Skin of body (tissue), 3 donors: ENCODE measurements at places on chromosomes 2 and 18.

GRCh38 chr2:24046599-24046929, 627 bp downstream of the WDCP start:
- no peak for DNase-seq

- no peak for DNase-seq
Observed at GRCh38 chr2:23657371-23657770, 269.6 kb downstream of the ATAD2B start.

DNA sequence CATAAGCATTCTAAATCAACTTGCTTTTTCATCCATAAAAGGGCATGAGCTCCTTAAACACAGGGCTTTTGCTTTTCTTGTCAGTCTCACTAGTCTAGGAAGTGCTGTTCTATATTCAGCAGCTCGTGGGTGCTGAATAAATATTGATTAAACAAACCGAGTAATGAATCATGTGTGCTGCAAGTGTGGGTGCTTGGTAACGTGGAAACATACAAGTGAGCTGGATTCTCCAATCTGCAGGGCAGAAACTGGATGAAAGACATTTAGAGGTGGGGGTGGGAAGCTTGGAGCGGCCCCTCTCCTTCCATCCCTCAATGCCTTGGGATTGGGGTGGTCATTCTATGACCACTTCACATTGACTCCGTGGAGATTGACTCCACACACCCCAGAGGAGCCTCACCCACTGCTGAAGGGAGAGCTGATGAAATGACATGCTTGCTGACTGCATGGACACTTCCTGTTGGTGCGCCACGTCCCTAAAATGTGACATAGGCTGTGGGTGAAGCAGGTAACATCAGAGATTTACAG, 114.6 kb downstream of the DOCK10 start:
- no peak for DNase-seq

DNA sequence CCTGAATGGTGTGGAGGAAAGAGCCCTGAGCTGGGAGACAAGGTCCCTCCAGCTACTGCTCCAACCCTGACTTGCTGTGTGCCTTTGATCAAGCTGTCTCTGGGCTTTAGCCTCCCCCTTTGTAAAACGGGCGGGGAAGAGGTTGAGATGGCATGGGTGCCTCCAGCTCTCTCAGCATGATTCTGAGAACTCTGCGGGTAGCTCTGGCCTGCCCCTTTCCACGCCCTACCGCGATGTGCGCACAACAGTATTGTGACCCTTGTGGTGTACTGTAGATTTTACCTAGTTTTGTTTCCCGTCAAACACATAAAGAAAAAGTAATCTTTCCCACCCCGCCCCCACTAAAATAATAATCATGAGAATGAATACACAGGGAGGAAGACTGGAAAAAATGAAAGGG, 5.3 kb downstream of the CD8A start:
- no peak for DNase-seq

DNA sequence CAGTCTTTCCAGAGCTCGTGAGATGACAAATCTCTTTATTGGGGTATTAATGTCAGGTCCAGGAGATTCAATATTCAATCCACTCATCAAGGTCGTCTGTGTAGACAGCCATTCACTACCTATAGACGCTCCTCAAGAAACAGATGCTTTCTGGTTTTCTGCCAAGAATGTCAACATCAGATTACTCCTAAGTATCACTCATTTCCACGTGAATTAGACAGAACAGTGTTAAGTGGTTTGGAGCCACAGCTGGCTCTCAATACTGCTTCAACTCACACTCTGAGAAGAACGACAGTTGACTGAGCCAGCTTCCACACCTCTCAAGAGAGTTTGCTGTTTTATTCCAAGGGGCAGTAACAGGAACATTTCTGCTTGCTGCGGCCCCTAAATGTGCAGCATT, 113.5 kb upstream of the NEDD4L start:
- no peak for DNase-seq

DNA sequence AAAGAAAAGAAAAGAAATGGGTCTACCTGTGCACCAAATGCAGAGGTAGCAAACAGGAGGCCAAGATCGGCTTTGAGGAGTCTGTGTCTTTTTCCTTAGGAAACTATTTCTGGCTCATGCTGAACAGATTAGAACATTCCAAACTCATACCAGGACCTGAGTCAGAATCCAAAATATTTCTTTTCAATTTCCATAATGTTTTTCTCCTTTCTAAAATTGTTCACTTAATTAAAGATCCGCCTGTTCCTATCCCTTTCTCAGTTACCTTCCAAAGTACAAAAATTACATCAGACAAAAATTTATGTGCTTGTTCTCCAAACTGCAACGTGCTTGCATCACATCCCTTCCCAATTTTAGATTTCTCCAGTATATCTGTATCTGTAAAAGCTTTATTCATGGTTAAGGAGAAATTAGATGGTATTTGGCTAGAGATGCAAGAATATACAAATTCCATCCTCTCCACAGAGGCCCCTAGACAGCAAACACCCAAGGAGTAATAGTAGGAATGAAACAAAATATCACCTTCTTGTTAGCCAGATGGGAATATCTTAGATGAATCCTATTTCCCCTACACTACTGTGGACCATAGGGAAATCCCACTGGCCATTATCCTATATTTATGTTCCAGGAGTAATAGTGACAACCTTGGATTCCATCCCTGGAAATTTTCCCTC, 130.6 kb downstream of the LNPK start:
- DNase-seq, result peak; percentile 11

DNA sequence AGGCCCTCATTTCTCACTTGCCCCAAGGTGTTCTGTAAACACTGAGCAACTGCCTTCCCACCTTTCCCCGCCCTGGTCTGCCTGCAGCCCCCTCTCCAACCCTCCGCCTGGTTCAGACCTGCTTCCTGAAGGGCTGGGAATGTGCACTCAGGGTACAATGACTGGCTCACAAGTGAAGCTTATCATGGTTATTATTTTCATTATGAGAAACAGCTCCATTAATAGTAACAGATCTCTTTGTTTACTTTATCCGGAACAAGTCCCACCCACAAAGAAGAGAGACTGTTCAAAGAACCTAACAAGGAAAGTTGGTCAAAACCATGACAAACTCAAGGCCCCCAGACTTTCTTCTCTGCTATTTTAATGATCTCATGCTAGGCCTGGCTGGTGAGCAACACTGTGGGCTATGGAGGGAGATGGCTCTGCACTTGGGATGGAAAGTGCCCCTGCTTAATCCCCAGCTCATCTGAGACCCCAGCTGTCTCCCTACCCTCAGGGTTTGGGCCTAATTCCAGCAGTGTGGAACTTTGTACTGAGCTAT, 36.7 kb downstream of the ARHGAP25 start:
- no peak for DNase-seq

GRCh38 chr2:25290811-25291495, 50.8 kb downstream of the DNMT3A start:
- DNase-seq, result peak; percentile 15

DNA sequence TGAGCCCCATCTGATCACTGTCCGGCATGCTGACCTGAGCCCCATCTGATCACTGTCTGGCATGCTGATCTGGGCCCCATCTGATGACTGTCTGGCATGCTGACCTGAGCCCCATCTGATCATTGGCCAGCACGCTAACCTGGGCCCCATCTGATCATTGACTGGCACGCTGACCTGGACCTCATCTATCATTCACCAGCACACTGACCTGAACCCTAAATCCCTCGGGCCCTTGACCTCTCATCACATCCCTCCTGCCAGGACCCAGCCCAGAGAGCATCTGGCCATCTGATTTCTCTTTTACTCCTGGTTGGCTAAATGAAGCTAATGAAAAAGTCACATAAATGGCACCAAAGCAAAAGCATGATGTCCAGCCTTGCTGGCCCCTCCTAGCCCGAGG, 207.1 kb downstream of the NDUFA10 start:
- no peak for DNase-seq

GRCh38 chr18:67282796-67283195, 233.7 kb downstream of the DSEL start:
- no peak for DNase-seq

GRCh38 chr2:237315170-237315828, 98.7 kb downstream of the COL6A3 start:
- peak; percentile 97 for DNase-seq

DNA sequence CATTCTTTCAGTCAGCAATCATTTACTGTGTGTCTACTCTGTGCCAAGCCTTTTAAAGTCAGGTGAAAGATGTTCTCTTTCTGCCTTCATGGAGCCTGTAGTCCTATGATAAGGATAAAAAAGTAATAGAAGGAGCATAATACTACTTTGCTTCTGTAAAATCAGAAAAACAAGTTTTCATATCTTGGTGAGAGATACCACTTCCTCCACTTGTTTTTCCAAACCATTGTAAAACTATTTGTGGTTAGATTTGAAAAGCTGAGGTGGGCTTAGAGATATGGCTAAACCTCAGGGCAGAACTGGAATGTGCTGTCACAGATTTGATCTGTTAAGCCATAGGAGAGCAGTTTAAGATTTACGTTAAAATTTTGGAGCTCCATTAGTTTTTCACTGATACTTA, 104.7 kb upstream of the FAM117B start:
- DNase-seq, result no peak

- no peak for DNase-seq
Observed at GRCh38 chr18:70195014-70195614, 10.4 kb downstream of the RTTN start.

GRCh38 chr2:68643011-68643873, at the start of gene PROKR1:
TSS of gene PROKR1 (plus strand) at chr2:68643579. CDS start at chr2:68645822, 2,243 bp downstream.
- no peak for DNase-seq

- no peak for DNase-seq
Observed at GRCh38 chr2:16125614-16126516, 185.5 kb downstream of the MYCN start.

DNA sequence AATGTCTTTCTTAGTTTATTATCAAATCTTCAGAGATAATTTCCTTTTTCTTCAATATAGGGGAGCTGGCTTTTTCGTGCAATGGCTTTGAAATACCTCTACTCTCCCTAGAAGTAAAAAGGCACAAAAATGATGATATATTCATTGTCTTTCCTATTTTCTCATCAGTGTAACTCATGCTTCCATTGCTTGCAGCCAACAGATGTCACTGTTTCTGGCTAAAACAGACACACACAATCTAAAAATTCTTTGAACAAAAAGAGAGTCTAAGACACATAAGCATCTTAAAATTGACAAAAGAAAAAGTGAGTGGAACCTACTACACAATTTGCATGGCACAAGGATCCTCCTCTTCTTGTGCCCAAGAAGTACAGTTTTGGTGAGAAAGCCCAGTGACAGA, 448.7 kb upstream of the VRK2 start:
- no peak for DNase-seq
